Left ventricle myocardium inferior (tissue), 1 donor: ENCODE measurements at places on chromosomes 6 and 20.

DNA sequence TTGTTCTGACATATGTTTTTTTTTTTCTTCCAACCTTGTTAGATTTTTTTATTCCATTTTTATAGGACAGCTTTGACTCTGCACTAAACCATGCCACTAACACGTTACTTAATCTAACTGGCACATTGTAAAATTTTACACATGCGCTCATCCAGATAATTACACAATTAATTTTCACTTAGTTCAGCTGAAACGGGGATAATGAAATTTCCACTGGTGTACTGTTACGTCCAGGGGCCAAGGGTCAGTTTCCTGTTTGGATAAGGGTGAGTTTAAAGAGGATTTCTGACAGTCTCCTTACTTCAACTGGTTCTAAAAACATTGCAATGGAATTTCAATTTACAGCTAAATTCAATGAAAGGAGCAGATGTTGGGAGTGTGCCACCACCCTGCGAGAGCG lies 221.8 kb upstream of the CEP162 start:
- DNase-seq, result no peak

GRCh38 chr6:154370545-154370944 lies 13.9 kb upstream of the IPCEF1 start:
- DNase-seq, result no peak

DNA sequence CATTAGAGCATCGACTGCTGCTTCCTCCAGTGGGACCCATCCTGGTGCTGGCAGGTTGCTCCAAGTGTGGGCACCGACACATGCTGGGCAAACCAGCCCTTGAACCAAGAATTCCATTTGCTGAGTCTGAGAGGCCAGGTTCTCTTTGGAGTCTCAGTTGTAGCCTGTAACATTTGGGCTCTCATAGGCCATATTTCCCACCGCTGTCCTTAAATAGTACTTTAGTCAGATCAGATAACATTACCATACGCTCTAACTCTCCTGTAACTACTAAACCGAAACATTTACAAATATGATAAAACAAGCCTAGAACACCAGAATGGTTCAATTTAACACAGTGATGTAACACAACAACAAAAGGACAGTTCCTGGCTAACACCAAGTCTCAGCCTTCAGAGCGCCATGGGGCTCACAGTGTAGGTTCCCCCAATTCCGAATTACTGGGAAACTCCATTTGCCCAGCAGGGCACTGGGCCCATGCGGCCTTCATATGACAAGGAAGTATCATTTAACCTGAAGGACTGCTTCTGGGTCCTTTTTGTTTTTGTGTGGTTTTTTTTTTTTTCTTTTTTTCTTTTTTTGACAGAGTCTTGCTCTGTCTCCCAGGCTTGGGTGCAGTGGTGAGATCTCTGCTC lies 28.4 kb upstream of the CD93 start:
- DNase-seq, result no peak

DNA sequence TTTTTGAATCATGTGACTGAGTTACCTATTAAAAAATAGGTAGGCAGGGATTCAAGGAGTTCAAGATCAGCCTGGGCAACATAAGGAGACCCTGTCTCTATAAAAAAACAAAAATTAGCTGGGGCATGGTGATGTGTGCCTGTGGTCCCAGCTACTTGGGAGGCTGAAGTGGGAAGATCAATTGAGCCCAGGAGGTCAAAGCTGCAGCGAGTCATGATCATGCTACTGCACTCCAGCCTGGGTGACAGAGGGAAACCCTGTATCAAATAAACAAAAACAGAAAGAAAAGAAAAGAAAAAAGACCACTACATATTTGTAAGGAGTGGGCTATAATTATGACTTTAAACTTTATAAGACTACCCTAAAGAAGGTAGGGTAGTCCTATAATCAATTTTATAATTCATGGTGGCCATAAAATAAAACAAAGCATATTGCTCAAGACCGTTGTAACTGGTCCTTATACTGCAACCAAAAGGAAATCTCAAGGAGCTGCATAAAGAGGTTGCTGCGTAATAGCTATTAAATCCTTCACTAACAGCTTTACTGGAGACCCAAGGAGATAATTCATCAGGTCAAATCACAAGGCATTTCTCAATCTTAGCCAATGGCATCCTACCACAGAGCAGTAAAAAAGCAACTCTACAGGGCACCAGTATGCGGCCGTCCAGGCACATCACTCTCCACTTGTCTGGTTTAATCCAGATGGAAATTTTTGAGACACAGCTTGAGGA lies 13.5 kb downstream of the PIGU start:
- DNase-seq, result no peak

DNA sequence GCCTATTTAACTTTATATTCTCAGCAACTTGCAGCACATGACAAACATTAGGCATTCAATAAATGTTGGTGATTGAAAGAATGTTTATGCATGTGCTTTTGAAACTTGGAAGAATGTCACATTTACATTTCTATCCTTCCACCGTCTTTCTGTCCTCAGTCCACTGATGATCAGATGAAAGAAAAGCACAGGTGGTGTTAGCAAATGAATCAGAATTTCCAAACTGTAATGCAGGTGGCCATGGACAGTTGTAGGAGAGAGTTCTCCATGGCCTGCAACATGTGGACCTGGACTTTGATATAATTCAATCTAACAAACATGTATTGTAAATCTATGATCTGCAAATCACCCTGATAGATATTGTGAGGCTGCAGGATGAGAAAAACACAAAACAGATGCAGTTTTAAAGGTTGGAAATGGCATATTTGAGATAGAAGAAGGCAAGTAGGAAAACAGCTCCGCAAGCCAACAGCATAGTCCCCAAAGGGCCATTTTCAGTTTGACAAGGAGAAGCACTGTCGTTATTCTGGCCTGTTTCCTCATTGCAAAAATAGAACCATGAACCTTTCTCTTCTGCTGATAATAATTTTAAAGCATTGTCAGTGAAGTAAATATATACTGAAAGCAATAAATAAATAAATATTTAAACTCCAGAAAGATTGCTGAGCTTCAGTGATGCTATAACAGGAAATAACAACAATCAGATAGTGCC lies 119.4 kb downstream of the AIG1 start:
- DNase-seq, result no peak

- DNase-seq, result no peak
These were observed 10.5 kb upstream of the FANCE start for GRCh38 chr6:35441642-35442041.

GRCh38 chr6:7432391-7433120 lies 42.9 kb downstream of the RIOK1 start:
- DNase-seq, result no peak
